ENCODE measurements at places on chromosomes 6 and 20.
A peak's percentile ranks its signal among the peaks of the same experiment; 100 is the strongest.

- no peak for DNase-seq
Measured at GRCh38 chr6:51868591-51869355, 218.6 kb downstream of the PKHD1 start.

DNA sequence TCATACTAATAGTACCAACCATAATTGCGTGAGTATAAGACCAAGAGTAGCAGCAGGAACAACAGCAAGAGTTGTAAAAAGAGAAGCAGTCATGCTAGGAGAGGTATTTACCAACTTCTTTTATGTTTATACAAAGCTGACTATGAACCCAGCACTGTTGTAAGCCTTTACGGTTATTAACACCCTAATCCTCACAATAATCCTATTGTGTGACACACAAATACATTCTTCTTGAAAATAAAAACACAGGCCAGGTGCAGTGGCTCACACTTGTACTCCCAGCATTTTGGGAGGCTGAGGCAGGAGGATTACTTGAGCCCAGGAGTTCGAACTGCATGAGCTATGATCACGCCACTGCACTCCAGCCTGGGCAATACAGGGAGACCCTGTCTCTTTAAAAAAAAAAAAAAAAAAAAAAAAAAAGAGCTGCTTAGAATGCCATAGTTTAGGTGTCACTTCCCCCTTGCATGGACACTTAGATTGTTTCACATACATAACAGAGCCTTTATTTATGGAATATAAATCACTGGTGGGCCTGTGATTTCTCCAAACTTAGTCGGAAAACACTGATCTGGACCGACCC is 20.2 kb downstream of the HCK start:
- DNase-seq = no peak

- DNase-seq = peak; percentile 54
Measured at GRCh38 chr6:139540276-139540675, 165.8 kb upstream of the CITED2 start.

DNA sequence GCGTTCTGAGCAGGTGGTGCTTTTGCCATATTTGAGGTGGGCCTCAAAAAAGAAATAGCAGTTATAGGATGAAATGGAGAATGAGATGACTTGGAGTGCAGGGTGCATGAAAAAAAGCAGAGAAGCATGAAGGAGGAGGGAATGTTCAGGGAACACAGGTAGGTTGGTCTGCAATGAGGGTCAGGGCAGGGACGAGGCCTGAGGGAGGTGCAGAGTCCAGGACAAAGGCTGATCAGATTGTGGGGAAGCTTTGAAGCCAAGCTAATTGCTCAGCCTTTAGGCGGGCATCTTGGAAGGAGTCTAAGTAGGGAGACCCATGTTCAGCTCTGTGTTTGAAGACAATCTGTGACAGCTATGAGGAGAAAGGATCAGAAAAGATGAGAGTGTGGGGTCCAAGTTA is 12.0 kb downstream of the TRAM2 start:
- DNase-seq = no peak

DNA sequence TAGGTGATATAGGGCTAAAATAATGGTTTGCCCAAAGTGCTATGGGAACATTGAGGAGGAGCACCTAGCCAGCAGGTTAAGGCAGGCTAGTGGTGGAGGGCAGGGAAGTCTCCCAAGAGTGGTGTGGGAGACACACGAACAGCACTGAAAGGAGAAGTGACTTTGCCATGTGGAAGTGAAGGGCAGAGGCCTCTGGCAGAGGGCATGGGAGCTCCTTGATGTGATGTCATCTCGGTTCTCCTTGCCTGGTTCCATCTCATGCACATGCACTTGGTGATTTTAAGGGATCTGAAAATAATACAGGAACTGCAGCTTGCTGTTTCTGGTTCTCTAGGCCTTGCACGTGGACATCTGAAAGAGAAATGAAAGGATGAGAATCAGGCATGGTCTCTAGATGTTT is 4.7 kb upstream of the MAP3K4 start:
- no peak for DNase-seq

DNA sequence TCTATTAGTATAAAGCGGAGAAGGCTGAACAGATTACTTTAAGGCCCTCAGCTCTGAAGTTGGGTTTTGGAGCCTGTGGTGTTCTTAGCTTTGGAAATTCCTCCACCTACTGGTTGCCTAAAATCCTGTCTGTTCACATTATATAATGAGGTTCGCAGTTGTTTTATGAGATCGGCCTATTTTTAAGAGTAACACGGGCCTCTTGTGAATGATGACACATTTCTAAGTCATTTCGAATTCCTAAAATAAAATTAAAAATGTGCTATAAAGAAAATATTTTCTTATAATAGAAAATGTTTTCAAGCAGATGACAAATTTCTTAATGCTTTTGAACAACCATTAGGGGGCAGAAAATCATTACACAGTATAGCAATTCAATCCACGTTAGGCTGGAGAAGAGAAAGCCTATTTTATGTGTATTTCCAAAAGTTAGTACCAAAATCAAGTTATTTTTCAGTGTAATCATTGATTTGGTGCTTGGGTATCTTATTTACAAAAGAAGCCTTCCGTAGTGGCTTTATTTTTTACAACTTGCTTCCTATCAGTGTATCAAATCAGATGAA is 15.8 kb upstream of the FAM8A1 start:
- DNase-seq = peak; percentile 56

GRCh38 chr20:366041-366718 is 14.4 kb upstream of the TRIB3 start:
- DNase-seq = no peak

GRCh38 chr6:141914646-141915045 is 218.1 kb upstream of the GJE1 start:
- no peak for DNase-seq

GRCh38 chr6:122740936-122741335 is 38.6 kb upstream of the FABP7 start:
- DNase-seq = no peak

DNA sequence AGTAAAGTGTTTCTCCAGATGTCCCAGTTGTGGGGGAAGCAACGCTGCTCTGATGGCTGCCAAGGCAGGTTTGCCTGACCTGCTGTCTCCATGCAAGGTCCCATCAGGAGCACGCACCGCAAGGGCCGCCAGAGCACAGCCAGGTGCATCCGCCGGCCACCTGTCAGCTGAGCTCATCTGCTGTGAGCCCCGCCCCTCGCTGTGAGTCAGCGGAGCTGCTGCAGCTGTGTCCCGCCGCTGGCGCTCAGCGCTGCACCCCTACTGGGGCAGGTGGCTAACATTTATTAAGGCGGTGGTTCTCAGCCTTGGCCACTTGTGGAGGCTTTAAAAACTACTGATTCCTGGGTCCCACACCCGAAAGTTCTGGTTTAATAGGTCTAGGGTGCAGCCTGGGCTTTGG is 225.7 kb downstream of the UST start:
- no peak for DNase-seq

DNA sequence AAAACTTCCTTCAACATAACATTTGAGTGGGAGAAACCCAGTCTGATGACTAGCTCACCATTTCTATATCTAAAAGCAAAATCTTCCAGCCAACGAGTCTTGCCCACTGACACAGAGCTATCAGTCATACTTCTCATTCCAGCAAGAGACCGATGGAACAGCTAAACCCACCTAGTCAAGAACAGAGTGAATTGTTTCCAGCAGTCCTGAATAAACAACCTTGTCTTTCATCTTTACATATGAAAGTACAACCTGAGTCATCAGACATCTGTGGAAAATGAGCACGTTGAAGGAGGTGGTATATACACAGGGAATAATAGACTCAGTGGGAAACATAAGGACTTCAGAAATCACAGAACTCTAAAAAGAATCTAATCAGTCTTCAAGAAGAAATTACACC is 23.8 kb downstream of the NRSN1 start:
- no peak for DNase-seq

DNA sequence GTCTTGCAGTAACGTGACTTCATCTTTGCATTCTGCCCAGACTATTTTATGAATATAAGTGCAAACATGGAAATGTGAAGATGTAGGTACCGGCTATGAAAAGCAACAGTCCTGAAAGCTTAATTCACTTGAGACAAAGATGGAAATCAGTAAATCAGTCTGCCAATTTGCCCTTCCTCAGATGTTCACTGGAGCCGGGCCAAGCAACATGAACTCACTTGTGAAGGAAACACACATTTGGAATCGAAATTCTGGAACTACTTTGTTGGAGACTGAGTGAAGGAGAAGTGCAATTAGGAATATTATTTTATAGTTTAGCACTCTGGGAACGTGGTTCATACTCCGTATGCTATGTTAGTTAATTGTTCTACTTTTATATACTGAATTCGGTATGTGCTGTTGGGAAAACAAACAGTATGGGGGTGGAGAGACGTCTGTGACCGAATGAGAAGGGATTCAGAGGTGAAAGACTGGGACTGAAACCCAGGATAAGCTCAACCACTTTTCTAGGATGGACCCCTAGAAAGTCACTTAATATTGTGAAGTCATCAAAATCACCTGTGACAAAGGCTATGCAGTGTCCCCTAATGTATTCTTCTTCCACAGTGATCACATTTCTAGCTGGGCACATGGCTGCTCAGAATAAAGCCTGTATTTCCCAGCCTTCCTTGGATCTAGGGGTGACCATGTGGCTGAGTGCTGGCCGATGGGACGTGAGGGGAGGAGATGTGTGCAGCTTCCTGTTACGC is 95.5 kb downstream of the PREX1 start:
- DNase-seq = no peak

Measured in fibroblast of skin of left quadriceps (primary cell).